T1000 (cell line): ENCODE measurements at places on chromosomes 13 and 19.

DNA sequence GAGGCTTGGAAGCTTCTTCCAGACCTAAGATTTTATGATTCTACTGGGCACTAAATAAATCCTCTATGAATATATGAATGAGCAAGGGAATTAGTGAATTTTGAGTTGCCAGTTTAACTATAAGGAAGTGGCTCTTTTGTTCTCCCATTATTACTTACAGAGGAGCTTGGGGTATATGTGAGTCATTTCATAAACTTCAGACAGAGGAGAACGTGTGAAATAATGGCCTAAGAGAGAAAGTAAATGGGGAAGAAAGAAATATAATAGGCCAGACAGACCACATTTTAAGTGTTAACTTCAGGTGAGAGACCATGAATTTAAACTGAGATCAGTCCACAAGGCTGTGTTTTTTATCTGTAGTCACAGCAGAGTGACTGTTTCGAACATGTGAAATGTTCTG is 570.9 kb downstream of the GPC6 start:
- DNase-seq, result no peak

DNA sequence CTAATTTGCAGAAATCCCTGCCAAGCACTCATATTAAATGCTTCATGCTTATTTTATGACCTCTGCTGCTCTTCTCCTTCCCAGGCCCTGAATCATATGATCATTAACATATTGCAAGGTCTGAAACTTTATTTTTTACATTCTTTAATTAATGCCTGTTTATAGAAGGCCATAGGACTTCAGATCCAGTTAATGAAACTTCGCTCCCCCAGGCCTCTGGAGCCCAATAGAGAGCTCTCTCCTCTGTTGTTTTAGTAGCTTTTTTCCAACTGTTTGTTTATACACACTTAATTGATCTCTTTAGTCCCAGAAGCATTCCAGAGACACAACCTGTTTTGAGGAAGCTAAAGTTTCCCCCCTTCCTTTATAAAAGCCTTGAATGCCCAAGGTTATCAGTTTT is 68.3 kb downstream of the DACH1 start:
- DNase-seq, result no peak

DNA sequence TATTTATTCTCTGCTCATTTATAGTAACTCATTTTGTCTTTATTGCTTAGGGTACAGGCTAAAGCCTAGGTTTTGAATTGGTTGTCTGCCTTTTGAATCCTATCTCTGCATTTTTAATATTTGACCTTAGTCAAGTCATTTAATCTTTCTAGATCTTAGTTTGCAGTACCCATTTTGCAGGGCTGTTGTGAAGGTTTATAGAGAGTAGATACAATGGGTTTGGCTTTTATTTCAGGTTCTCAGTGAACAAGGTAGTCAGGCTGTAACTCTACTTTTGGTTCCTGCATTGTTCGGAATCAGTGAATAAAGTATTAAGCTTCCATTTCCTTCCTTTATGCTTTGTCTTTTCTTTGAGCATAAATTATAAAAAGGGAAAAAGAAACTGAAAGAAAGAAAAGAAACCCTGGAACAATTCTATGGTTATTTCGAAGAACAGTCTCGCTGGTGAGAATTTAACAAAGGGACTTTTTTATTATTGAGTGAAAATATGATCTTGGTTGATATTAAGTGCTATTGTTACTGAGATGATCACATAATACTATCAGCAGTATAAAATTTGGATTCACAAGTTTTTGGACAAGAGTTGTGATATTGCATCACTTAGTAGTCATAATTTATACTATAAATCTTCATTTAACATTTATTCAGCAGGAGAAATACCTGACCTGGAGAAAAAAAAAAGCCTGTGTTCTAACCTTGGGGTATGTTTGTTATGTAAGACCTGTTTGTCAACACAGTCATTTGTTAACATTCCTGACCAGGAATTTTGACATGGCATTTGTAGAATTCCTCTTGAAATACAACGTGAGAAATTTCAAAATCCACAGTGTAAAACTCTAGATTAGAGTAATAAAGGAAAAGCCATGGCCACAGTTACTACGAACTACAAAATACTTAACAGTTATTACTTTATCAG is 91.3 kb downstream of the ZMYM2 start:
- DNase-seq, result no peak

- no peak for DNase-seq
These were observed 15.3 kb downstream of the ZAR1L start for GRCh38 chr13:32299893-32300292.

DNA sequence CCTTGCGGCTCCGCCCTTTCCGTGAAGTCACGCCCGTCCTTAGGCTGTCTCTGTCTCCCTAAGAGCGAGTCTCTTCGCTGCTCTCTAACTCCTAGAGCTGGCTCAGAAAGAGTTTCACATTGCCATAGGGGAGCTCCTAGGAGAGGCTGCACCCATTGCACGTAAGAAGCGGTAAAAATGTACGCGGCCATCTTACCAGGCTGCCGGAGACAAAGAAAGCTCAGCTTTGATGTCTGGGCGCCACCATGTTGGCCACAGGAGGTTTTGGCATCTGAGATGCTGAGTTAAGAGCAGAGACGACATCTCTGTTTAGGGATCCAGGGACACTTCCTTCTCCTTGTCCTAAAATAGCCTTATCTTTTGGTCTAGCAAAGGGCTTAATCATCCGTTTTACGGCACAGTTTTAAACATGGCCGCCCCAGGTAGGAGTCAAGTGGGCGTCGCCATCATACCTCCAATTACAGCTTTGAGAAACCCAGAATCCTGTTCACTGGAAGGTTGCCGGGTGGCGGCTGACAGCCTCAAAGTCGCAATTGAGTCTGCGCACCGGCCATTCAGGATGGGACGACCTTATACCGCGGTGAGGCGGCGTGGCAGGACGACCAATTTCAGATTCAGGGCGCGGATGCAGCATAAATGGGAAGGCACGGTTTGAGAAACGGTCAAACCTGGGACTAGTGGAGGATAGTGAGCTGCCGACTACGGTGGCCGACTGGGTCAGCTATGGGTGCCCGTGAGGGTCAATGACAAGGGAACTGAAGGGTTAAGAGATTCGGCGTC is at the start of gene ZNF793:
ZNF793 (plus strand) TSS at position 553 of the 780 bp plus-strand sequence. CDS start 16,501 bp downstream, outside the sequence.
- peak; percentile 79 for DNase-seq

GRCh38 chr13:78777396-78777795 is 118.4 kb upstream of the OBI1 start:
- DNase-seq, result no peak

- no peak for DNase-seq
These were observed 617.2 kb upstream of the GPC6 start for GRCh38 chr13:92609376-92609775.

DNA sequence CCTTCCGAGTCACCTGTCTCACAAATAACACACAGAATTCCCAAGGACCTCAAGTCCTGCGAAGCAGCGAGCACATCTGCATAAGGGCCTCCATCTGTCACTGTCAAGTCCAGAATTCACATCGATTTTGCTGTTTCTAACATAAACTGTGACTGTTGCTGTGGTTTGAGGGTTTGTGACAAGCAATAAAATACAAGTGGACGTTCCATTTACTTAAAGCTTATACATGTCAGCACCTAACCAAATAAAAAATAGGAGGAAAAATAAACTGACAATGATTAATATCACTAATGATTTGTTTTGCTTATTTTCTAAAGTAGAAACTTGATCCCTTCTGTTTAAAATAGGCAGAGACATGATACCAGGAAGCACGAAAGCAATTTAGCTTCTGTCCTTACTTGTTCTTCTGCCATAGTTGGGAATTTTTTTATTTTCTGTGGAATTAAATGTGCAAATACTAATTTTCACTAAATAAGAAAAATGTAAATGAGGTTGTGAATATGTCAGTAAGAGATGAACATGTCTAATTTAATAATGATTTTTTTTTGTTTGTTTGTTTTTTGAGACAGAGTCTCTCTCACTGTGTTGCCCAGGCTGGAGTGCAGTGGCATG is 279.1 kb downstream of the FGF9 start:
- DNase-seq, result no peak

DNA sequence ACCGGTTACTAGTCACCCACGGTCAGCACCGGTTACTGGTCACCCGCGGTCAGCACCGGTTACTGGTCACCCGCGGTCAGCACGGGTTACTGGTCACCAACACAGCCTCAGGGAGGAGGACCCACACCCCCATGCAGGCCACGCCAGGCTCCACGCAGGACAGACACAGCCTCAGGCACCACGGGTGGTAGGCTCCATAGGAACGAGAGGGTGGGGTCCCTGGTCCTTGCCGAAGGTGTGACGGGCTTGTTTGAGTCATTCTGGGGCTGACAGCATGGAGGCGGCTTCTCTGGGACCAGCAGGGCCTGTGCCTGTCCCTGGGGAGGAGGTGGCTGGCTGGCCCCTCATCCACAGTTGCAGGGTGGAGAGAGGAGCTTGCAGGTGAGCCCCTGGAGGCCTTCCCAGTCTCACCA is 122.8 kb upstream of the SOX1 start:
- DNase-seq, result no peak

DNA sequence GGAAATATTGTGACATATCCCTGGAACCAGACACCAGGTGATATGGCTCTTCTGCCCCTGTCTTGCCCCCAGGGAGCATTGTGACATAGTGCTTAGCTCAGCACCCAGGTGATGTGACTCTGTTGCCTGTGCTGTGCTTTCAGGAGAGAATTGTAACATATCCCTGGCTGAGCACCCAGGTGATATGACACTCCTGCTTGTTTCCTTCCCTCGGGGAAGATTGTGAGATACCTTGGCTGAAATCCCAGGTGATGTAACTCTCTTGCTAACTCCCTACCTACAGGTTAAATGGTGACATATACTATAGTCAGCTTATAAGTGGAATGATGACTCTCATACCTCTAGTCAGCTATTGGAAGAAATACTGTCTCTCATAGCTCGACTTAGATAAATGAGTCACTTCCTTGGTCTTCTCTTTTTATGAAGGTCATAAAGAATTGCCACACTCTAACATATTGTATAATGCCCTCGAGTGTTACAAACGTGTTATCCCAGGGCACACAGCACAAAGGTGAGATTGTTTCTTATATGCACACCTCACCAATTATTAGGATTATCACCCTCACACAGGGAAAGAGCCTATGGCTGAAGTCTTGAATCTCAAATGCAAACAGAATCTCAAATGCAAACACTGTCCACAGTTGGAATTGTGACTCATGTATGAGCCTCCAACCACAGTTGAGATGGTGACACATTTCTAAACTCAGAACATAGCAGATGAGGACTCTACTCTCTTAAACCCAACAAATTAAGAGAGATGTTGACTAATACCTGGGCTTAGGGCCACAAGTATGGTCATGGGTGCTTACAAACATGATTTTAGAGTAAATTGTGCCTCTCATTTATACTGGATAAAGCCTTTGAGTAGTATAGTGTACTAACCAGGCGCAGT is 32.7 kb upstream of the ZNF254 start:
- peak; percentile 49 for DNase-seq

DNA sequence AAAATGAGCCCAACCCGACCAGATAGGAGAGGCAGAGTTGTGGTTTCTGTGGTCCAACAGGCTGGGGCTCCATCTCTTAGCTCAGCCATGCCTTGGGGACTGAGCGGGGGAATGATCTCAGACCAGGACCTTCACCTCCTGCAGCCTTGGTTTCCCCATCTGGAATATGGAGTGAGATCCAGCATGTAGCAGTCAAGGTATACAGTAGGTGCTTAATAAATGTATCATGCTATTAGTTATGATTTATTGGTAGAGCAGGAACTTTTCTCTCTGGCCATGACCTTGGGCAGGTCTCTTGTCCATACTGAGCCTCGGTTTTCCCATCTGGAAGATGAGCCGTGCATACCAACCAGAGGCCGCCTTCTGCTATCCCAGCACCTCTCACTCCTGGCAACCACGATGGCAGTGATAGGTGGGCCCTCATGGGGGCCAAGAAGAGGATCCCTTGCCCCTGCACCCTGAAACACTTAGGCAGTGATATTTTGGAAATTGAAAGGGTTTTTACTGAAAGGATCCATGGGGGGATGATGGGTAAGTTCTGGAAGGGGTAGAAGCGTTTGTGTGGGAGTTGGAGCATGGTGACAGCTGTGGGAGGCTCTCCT is 9.1 kb downstream of the TM6SF2 start:
- no peak for DNase-seq
